ENCODE measurements at places on chromosomes 2 and 18. TPM values are rescaled to one million over a fixed set of nuclear protein-coding genes. Genes with fewer than 3 reads are reported as not detected.
A peak's percentile ranks its signal among the peaks of the same experiment; 100 is the strongest.

GRCh38 chr2:44722026-44722625 is 219.4 kb upstream of the SIX3 start:
- no peak for DNase-seq

GRCh38 chr2:128611421-128612320 is 293.0 kb upstream of the HS6ST1 start:
- no peak for DNase-seq

CELF4 gene
- 5.3 TPM for total RNA-seq

GRCh38 chr18:47417807-47418206 is 166.3 kb upstream of the SKOR2 start:
- no peak for DNase-seq

DNA sequence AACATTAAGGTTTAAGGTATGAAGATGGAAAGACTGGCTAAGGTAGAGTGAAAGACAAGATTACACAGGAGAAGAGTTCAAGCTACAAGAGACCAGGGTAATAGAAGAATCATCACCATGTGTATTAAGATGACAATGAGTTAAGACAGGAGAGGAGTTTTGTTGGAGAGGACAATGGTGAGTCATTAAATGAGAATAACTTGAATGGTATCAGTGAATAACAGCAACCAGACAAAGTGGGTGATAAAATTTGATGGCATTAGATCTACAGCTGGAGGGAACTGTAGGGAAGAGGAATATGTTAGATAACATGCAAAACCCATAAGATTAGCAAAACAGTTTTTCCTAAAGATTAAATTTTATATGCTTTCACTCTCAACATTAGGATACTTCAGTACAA is 18.8 kb upstream of the ENOSF1 start:
- DNase-seq, result no peak

MROH2A gene
- total RNA-seq, result not detected

ST8SIA3 gene
- 1.2 TPM for total RNA-seq

- DNase-seq, result no peak
Observed at GRCh38 chr2:109305490-109306167, 176.6 kb downstream of the SH3RF3 start.

GRCh38 chr2:128452024-128452411 is 133.3 kb upstream of the HS6ST1 start:
- DNase-seq, result no peak

- no peak for DNase-seq
Observed at GRCh38 chr2:171513719-171514160, 8.5 kb upstream of the CYBRD1 start.

- peak; percentile 65 for DNase-seq
Observed at GRCh38 chr2:227238238-227239237, 74.1 kb downstream of the COL4A3 start.

- DNase-seq, result no peak
Observed at GRCh38 chr18:37534627-37535026, 31.0 kb downstream of the CELF4 start.

DNA sequence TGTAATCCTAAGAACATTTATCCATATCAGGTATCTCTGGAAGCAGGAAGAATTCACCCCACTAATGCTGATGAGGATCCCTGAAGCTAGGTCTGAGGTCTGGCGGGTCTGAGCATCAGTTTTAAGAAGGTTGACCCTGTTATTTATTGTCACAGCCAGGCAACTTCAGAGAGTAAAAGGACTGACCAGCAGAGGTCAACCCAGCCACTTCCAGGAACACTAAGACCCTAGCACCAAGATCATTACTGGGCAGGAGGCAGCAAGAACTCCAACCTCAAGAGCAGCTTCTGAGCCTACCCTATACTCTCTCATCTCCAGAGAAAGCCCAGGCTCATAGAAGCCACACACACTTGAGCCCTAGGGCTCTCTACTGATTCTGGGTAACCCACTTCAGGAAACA is 901.4 kb downstream of the DCDC2C start:
- DNase-seq, result no peak

COMMD1 gene
- total RNA-seq, result 47.2 TPM

CTAGE1 gene
- 8.9 TPM for total RNA-seq

GRCh38 chr2:74225698-74226459 is 27.5 kb downstream of the MTHFD2 start:
- DNase-seq, result no peak

EML4 gene
- 84.0 TPM for total RNA-seq

XIRP2 gene
- 14.7 TPM for total RNA-seq

IL1B gene
- total RNA-seq, result 3.1 TPM

DTYMK gene
- total RNA-seq, result 21.2 TPM

GRCh38 chr2:239519089-239519920 is 118.5 kb upstream of the HDAC4 start:
- peak; percentile 19 for DNase-seq

GRCh38 chr18:7090771-7091170 is 26.8 kb downstream of the LAMA1 start:
- no peak for DNase-seq

ABCG8 gene
- total RNA-seq, result 0.96 TPM

DNA sequence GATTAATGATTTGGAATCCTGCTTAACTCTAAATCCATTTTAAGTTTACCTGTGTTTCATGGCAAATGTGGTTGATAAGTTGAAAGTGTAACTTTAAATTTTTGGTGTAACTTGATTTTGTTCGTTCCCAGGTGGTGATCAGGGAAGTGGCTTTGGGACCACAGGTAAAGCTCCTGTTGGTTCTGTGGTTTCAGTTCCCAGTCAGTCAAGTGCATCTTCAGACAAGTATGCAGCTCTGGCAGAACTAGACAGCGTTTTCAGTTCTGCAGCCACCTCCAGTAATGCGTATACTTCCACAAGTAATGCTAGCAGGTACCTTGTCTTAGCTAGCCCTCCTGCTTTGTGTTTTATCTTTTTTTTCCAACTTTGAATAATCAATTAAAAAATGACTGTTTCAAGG is 62.8 kb downstream of the AGFG1 start:
- no peak for DNase-seq

DNA sequence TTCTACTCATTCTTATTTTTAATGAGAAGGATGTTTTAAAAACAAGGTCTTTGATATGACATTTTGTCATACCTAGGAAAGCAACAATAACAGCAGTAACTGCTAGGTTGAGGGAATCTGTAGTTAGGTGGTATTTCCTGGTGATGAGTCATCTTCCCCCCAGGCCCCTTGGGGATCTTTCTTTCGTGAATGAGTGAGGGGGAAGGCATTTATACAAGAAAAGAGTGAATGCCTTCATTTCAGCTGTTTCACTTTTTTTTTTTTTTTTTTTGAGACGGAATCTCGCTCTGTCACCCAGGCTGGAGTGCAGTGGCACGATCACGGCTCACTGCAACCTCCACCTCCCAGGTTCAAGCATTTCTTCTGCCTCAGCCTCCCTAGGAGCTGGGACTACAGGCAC is 108.6 kb downstream of the MAP4K4 start:
- DNase-seq, result peak; percentile 61

GRCh38 chr2:74906395-74906794 is 52.0 kb upstream of the POLE4 start:
- DNase-seq, result no peak

DNA sequence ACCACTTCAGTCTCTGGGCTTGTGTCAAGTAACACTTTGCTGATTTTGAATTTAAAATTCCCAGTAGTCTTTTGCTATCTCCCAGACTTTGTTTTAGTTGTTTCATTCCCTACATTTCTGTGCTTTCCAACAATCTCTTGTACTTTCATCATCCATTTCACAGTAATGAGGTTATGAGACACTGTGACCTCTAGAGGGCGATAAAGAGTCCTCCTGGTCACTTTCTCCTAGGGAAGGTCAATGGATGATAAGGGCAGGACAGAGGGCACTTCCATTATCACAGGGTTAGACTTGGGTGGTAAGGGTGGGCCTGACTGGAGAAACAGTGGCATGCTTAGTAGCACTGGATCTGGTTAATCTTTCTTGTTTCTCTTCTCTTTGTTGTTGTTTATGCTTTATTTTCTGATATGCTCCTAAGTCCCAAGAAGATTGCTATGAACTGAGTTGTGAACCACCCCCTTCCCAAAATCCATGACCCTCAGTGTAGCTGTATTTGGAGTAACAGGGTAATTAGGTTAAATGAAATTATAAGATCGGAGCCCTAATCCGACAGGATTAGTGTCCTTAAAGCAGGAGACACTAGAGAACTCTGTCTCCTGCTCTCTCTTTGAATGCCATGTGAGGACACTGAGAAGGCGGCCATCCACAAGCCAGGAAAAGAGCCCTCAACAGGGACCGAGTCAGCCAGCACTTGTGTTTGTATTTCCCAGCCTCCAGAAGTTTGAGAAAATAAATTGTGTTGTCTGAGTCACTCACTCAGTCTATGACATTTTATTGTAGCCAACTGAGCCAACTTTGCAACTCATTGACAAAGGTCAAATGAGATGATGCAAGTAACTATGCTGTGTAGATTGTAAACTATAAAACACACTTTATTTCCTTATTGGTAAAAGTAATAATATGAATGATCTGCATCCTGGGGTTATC is 779.2 kb downstream of the CNTNAP5 start:
- DNase-seq, result peak; percentile 29

GRCh38 chr2:71472019-71472418 is 18.7 kb downstream of the DYSF start:
- DNase-seq, result no peak

AQP12B gene
- total RNA-seq, result 0.96 TPM

- no peak for DNase-seq
Observed at GRCh38 chr18:8339952-8340351, 269.3 kb upstream of the RAB12 start.

CD8B2 gene
- 2.6 TPM for total RNA-seq

TSPYL6 gene
- total RNA-seq, result 0.24 TPM

DNA sequence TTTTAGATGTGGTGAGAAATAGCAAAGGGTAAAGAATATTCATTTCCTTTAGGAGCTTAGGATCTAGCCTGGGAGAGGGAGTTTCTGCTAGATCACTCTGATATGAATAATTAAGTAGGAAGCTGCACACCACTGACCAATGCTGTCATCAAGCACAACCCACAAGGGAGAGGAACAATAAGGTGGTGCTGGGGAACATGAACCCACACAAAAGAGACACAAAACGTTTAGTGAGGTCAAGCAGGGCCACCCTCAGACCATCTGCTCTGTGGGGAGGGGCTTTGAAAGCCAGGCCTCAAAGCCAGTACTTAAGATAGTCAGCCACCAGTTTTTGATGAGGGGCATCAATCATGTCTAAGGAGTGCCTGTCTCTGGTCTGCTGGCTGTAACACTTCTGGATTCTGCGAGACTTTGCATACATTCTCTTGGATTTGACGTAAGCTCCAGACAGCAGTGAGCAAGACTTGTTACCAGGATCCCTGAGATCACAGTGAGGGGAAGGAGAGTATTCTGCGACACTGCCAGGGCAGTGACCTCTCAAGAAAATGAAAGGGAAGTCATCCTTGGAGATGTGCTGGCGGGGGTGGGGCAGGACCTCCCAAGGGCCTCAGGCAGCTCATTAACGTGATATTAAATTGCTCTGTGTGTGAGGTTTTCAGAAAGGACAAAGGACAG is 127.0 kb downstream of the CCBE1 start:
- DNase-seq, result peak; percentile 41

GRCh38 chr2:134283661-134284060 is 29.8 kb downstream of the MGAT5 start:
- DNase-seq, result no peak

GKN1 gene
- not detected for total RNA-seq

GRCh38 chr2:82498777-82499443 is 1960.2 kb downstream of the SUCLG1 start:
- DNase-seq, result no peak

GRCh38 chr2:136034629-136035028 is 49.2 kb upstream of the DARS1 start:
- no peak for DNase-seq

All from umbilical cord (tissue), 2 donors.